ENCODE measurements at places on chromosomes 6 and 20.

DNA sequence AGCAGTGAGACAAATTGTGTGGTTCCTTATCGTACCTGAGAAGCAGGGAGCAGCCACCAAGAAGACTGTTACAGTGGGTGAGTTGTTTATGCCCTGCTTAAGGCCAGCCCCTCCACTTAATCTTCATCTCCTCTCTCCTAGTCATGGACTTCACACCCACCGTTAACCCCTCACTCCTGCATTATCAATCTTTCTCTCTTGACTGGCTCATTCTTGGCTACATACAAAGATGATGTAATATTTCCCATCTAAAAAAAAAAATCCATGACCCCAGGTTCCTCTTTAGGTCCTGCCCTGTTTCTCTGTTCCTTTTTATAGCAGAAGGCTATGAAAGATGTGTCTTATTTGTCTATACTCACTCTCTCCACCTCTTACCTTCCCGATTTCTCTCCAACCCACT, 72.4 kb downstream of the SHLD1 start:
- DNase-seq = no peak

DNA sequence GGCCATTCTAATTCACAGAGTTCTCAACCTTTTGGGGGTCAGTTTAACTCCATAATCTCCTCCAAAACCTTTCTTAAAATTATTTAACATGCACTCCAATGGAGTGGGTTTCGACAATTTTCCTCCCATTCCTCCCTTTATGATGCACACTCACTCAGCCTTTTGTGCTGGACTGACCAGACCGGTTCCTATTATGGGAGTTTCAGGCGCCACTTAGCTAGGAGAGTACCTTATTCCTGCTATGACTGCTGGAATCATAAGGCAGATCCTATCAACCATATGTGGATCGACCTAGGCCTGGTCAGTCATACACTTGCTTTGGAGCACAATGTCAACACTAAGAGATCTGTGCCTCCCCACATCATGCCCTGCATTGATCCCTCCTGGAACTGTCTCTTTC, 63.9 kb upstream of the MOCS1 start:
- DNase-seq = no peak

DNA sequence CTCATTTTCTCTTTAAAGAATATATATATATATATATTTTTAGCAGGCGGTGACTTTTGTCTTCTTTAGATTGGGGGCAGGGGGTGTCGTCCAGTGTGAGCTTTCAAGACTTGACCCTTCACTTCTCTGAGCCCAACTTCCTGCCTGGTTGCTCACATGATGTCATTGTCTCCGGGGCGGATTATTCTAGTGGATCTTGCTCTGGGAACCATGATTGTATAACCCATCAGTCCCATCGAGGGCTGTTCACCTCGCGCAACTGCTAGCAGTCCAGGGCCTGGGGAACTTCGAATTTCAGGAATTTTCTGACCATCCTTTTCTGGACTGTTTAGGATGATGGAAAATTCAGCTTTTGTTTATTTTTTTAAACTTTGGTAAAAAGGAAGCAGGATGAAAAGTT, 1.0 kb downstream of the IGF2R start:
- DNase-seq = peak; percentile 60

- no peak for DNase-seq
Measured at GRCh38 chr6:72784581-72784980, 162.7 kb downstream of the KCNQ5 start.

DNA sequence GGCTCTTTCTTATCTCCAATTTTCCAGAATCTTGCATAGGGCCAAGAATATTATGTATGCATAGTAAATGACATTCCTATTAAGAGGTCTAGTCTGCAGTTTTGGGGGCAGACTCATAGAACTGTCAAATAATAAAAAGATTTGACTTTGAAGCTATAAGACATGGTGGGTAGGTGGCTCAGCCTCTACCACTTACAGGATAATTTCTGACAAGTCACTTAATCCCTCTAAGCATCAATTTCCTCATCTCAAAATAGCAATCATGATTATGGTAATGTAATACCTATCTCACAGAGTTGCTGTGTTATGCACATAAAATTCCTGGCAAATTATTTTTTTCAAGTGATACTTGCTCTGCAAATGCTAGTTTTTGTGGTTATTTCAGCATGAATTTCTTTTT, 329.1 kb downstream of the PLCB1 start:
- no peak for DNase-seq

- no peak for DNase-seq
Measured at GRCh38 chr6:168678077-168678476, 237.1 kb downstream of the SMOC2 start.

- DNase-seq = no peak
Measured at GRCh38 chr6:116444092-116444491, 17.1 kb upstream of the CALHM6 start.

DNA sequence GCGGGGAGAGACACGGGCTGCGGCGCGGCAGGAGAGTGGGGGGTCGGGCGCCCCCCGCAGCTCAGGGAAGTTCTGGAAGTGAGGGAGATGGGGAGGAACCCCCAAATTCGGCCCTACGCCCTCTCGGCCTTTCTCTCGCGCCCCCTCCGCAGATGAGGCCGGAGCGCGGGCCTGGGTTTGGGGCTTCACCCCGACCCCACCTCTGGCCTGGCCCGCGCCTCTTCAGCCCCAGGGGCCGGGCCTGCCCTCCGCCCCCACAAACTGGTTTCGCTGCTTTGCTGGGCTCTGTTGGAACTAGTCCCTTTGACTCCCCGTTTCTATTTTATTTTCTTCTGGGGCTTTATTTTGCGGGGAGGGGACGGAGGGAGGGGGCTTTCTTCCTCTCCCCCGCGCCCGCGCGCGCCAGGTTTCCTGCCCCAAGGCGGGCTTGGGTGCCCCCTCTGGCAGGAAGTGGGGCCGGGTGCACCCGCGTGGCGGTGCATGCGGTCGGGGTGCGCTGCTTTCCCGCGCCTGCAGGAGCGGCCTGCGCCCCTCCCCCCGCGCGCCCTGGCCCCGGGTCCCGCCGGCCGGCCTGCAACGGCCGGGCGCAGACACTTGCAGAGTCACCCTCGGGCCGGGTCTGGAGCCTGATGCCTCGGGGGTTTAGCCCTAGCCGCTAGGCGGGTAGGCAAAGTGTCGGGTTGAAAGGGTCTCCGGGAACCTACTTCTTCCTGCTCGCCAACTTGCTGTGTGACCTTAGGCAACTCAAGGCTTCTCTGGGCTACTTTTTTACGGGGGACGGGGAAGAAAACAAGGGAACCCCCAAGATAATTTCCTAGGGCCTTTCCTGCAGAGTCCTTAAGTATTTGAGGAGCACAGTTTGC, 1.3 kb downstream of the HMGA1 start:
- peak; percentile 48 for DNase-seq

DNA sequence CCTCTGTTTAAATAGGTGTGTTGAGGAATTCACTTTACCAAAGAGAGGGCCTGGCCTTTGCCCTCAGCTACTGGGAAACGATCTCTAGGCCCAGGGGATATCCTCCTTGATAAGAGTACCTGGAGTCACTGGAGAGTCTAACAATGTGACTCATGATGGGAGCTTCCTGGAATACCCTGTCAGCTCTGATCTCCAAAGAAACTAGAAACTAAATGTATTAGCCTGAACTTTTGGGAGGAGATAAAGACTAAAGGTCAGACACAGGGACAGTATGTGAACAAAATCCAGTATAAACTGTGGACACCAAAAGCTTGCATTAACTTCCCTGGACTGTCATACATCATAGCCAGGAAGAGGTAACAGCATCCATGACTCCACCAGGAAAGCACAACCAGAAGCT, 148.5 kb downstream of the RNGTT start:
- no peak for DNase-seq

DNA sequence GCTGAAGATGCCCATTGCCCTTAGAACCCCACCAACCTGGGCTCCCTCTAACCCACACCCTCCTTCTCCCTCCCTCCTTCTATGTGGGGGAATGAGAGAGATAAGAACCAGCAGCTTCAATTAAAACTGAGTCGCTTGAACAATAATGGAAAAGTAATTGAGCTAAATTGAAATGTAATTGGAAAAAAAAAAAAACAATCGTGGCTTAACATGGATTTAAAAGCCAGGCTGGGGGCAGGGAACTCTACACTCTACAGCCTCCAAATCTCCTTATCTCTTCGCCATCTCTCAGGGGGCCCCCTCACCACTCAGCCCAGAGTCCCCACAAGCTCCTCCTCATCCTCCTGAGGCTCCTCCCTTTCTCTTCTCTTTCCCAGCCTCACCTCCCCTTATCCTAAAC, 83.2 kb downstream of the MDGA1 start:
- no peak for DNase-seq

- peak; percentile 8 for DNase-seq
Measured at GRCh38 chr6:20092071-20092566, 120.2 kb downstream of the MBOAT1 start.

GRCh38 chr6:20309186-20309585, 92.5 kb upstream of the E2F3 start:
- no peak for DNase-seq

DNA sequence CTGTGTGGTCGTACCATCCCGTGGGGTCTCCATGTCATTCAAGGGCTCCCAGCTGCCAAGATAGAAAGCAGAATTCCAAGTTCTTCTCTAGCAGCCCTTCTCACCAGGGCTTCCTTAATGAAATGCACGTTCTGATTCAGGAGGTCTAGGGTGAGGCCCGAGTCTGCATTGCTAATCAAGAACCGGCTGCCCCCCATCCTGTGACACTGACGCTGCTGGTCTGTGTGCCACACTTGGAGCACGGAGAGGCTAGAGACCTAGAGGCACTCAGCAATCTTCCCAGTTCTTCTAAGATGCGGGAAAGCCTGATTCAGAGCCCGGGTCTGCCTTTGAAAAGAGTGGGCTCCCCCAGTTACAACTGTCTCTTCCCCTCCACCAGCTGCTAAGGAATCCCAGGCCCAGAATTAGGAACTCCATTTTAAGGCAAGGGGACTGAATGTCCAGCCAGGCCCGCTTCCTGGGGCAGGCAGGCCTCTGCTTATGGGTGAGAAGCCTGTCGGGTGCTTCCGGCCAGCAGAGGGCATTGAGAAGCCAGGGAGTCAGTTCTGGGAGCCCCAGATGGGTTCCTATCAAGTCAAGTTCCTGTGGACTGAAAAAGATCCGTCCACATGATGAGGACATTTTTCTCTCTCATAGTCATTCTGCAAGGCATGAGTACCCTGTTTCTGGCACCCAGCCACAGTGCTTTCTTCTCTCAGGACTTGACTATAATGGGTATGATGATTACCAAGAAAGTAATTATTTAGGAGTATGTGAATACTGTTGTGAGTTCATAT, 69.8 kb upstream of the RIN2 start:
- peak; percentile 88 for DNase-seq

GRCh38 chr20:6654513-6655252, 112.8 kb upstream of the BMP2 start:
- no peak for DNase-seq

GRCh38 chr6:37906121-37906520, 86.6 kb downstream of the ZFAND3 start:
- no peak for DNase-seq

GRCh38 chr6:106702451-106703110, 73.2 kb downstream of the QRSL1 start:
- DNase-seq = no peak

DNA sequence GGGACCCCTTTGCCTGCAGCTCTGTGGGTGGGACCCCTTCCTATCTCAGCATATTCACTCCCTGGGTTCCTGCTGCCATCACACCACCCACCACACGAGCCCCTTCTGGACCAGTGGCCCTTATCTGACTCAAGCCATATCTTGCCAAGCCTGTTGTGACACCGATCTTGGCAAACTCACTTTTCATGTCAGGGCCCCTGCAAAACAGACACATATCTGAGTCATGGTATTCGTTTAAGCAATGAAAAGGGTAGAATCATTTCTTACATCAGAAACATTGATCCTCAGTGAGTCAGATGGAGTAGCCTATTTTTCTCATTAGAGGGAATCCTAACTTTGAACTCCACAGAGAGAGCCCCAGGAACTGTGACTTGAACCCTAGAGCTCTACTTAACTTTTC, 10.6 kb downstream of the RAET1E start:
- DNase-seq = no peak

- DNase-seq = no peak
Measured at GRCh38 chr20:34952671-34953070, 2.9 kb downstream of the GSS start.

- DNase-seq = no peak
Measured at GRCh38 chr6:107488875-107489635, 862 bp upstream of the SOBP start.

GRCh38 chr20:60822699-60823607, 429.1 kb upstream of the CDH4 start:
- DNase-seq = no peak

DNA sequence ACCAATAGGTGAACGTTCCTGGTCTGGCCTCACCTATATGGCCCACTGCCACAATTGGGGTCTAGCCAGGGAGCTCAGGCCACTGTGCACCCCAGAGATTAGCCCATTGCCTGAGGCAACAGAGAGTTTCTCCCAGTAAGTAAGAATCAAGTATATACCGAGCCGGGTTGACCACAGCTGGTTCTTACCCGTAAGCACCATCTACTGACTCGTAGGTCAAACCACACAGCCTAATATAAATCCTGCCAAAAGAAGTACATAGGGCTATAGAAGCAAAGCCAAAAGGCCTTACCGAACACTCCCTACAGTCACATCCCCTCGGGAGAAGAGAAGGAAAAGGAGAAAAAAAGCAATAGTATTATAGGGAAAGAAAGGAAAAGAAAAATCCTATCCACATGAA, 463.6 kb upstream of the GJE1 start:
- DNase-seq = no peak

DNA sequence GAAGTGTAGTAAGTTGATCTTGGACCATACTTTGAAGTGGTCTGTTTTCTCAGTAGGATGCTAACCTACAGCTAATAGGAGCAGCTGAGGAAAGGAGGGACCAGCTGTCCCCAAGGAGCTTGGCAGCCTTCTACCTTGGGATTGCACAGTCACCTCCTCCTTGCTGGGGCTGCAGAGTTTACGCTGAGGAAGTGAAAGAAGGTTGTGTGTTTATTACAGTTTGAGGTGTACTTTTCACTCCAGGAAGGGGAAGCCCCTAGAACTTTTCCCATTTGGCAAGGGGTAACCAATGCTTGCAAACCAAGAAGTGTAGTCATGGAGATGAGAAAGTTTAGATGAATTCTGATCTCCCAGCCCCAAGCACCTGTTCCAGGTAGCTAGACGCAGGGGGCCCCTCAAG, 58.8 kb downstream of the BMP6 start:
- no peak for DNase-seq

DNA sequence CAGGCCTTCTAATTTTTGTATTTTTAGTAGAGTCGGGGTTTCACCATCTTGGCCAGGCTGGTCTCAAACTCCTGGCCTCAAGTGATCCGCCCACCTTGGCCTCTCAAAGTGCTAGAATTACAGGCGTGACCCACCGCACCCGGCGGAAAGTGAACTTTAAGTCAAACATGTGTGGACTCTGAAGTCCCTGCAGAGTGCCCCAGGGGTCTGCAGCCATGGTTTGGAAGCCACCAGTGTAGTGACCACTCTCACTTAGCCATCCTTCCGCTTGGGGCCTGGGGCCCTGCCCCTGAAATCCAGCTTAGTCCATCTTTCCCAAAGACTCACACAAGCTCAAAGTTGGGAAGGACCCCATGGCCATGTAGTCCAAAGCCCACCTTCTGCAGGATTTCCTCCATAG, 164.5 kb downstream of the GRM4 start:
- no peak for DNase-seq

GRCh38 chr6:45827952-45828530, 187.6 kb downstream of the CLIC5 start:
- DNase-seq = no peak

- DNase-seq = no peak
Measured at GRCh38 chr6:40477246-40478126, 109.7 kb downstream of the LRFN2 start.

- DNase-seq = no peak
Measured at GRCh38 chr6:71982389-71982788, 96.0 kb downstream of the RIMS1 start.

- DNase-seq = no peak
Measured at GRCh38 chr20:10297684-10298240, 79.1 kb downstream of the SNAP25 start.

- DNase-seq = peak; percentile 83
Measured at GRCh38 chr20:61531553-61532345, 279.7 kb downstream of the CDH4 start.
